Naive thymus-derived CD4-positive, alpha-beta T cell (primary cell): ENCODE measurements at places on chromosomes 16 and 17. TPM values are rescaled to one million over a fixed set of nuclear protein-coding genes. Genes with fewer than 3 reads are reported as not detected.

The MT1H gene
- not detected for polyA plus RNA-seq

The SOX15 gene
- not detected for polyA plus RNA-seq

The RUNDC3A gene
- not detected for polyA plus RNA-seq

The AMZ2 gene
- 98.4 TPM for polyA plus RNA-seq

The CCL7 gene
- not detected for polyA plus RNA-seq

The TNFRSF17 gene
- not detected for polyA plus RNA-seq

The VMO1 gene
- not detected for polyA plus RNA-seq

The HS3ST3A1 gene
- 2.4 TPM for polyA plus RNA-seq

The RAMP2 gene
- not detected for polyA plus RNA-seq

The CARD14 gene
- not detected for polyA plus RNA-seq

The AIPL1 gene
- polyA plus RNA-seq, result not detected

The GDPD3 gene
- not detected for polyA plus RNA-seq

The EMP2 gene
- not detected for polyA plus RNA-seq

The SLC16A6 gene
- 1.1 TPM for polyA plus RNA-seq
